ENCODE measurements at places on chromosomes 2 and 18.
A peak's percentile ranks its signal among the peaks of the same experiment; 100 is the strongest.

DNA sequence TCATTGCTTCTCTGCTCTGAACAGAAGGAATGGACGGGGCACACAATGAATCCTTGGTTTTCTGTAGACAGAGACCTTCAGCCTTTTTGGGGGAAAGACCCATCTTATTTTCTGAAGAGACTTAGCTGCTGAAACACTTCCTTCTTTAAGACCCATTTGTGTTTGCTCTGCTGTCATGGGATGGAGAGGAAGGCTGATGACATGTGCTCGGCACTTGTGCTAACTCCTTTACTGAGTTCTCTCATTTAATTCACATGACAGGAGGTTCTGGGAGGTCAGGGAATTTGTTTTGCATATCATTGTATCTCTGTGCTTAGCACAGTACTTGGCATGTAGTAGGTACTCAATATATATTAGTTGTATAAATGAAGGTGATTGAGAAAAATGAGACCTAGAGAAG, 39.0 kb downstream of the OXER1 start:
- no peak for DNase-seq

- no peak for DNase-seq
These were observed 69.2 kb downstream of the DGKD start for GRCh38 chr2:233423552-233423860.

DNA sequence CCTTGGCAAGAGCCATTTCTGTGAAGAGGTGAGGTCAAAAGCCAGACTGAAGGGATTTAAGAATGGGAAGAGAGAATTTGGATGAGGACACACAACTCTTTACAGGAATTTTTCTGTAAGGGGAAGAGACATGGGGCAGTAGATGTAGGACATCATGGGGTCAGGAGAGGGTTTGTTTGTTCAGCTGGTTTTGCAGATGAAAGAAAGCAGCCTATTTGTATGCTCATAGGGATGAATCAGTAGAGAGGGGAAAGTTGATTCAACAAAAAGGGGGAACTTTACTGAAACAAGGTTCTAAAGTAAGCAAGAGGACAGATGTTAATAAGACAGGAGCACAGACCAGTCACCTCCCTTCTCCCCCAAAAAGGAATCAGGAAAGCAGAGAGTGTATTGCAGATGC, 11.2 kb downstream of the SCG2 start:
- no peak for DNase-seq

- peak; percentile 18 for DNase-seq
These were observed at the start of gene AKAIN1 for GRCh38 chr18:5197032-5197434. AKAIN1 (minus strand) TSS chr18:5197257; CDS start chr18:5197053, 204 bp downstream.

DNA sequence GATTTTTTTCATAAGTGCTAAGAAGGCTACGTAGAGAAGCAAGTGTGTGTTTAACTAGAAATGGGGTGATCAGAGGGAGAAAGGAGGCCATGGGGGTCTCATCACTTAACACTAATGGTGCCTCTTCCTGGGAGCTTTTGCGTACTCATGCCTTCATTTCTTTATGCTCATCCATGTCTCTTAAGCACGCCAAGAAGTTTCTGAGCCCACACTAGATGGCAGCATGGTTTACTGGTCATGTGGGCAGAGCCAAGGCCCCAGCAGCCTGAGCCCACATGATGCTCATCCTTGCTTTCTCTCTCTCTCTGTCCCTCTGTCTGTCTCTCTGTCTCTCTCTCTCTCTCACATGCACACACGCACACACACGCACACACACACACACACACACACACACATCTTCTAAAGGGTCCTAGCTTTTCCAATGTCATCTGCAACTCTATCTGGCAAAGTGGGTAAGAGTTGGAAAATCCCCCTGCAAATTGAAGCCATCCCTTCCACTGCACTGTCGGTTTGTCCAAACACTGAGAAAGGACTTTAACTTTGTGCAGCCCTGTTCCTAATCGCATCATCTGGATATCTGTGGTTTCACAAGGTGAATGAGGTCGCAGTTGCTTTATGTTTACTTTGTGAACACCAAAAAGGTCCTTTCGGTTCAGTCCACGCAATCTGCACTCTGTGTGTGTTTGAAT, 137.1 kb upstream of the CCDC68 start:
- DNase-seq = no peak

- no peak for DNase-seq
These were observed 361.2 kb upstream of the HNRNPA3 start for GRCh38 chr2:176851200-176851888.

DNA sequence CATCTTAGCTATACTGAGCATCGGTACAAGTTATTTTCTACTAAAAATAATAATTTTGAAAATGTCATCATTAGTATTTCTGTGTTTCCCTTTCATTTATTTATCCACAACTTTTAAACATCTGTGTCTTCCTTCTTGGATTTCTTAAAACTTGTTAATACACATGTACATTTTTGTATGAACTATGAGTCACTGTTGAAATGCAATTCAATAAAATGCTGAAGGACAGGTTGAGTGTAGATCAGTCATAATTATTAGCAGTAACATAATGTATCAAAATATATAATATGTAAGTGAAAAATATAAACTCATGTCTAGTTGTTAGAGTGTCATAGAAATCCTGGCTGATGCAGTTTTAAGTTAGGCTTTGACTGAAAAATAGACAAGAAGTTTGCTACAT, 115.9 kb downstream of the MEIS1 start:
- DNase-seq = no peak

DNA sequence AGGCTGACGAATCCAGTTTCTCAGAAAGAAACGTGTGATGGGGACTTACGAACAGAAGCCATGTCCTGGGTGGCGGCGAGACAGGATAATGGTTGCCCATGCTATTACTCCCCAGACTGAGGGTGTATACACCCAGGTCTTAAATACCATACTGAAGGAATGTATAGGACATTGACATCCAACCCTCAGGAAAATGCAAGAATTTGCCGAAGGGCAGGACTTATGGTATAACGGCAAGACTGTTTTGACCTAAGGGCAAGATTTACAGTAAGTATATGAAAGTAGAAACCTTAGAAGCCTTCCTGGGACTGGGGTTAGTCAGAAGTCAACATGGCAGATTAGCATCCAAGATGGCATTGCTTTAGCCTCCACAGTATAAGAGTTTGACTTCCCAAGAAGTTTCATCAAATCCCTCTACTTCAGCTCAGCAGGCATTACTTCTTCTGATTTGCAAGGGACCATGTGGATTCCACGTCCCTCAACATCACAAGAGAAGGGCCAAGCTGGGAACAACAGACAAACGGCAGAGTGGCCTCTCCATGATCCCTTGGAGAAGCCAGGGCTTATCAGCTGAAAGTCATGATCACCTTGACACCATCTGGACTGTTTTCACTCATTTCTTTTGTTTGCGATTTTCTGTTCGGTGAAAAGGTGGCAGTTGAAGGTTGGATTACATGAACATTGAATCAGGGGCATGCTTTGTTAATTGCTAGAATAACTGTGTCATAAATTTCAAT, 21.1 kb downstream of the ST3GAL5 start:
- no peak for DNase-seq

DNA sequence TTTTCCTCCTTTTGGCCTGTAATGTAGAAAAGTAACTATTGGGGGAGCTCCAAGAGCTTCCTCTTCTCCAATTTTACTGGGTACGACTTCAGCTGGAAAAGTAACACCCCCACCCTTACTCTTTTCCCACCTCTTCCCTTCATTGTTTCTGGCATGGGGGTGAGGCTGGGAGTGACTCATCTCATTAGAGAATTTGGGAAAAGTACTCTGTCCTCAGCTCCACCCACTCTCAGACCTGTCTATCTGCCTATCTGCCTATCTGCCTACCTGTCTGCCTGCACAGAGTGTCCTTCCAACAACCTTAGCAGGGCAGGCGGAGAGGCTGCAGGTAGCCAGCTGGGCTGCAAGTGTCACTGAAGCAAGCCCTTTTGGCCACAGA, 93.6 kb downstream of the EPHA4 start:
- no peak for DNase-seq

DNA sequence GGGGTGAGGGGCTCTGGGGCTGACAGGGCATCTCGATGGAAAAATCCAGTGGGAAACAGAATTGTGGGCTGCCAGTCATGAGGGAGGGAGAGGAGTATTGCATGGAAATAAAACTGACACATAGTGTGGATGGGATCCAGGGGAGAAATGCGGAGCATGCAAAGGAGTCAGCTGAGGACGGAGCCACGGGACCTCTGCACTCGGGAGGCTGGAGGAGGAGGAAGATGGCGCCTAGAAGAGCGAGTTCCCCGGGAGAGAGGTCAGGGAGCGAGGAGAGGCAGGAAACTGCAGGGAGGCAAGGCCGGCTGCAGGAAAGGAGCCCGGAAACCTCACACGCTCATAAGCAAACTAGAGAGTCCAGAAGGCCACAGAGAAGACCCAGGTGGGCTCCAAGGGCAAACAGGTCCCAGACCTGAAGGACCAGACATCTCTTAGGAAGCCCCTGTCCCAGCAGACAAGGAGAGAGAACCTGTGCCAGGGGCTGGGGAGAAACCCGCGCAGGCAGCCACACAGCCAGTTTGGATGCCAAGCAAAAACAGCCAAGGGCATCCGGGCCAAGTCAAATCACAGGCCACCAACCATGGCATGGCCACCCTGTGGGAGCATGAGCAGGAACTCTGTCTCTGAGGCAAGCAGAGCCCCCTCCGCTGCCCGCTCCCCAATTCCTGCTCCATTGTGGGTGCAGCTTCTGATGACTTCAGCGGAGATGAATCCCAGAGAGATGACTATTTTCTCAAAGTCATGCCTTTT, 218.8 kb upstream of the ID2 start:
- DNase-seq = no peak

DNA sequence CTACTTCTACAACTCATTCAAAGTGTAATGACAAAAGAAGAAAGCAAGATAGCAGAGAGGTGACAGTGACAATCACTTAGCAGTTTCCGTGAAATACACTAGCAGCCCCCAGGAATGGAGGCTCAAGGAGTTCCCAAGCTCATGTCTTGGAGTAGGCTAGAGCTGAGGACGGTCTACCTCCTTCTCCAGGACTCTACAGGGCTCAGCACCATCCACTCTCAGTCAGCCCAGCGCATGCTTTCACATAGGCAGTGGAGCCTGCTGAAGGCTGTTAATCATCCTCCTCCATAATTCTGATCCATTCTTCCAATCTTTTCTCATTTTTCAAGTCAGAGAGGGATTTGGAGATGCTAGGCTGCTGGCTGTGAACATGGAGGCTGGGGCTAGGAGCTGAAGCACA, 85.6 kb downstream of the MYT1L start:
- no peak for DNase-seq

All from stimulated activated CD4-positive, alpha-beta T cell treated with anti-CD3 and anti-CD28 coated beads, Interleukin-2, amount 100 ng/mL, for 48 hours (primary cell).